ENCODE measurements at places on chromosomes 4 and X. TPM values are rescaled to one million over a fixed set of nuclear protein-coding genes. Genes with fewer than 3 reads are reported as not detected.

Gene C4orf36
- total RNA-seq, result 3.3 TPM

DNA sequence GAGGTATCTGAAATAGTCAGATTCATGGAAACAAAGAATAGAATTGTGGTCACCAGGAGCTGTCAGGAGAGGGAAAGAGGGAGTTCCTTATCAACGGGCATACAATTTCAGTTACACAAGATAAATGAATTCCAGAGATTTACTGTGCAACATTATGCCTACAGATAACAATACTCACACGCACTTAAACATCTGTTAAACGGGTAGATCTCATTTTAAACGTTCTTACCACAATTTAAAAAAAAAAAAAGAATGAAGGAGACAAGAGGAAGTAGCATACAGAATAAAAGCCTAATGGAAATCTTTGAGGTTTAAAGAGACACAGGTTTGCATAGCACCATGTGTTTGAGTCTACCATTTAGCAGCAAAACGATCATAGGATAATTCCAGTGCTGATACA, 298.0 kb downstream of the DKK2 start:
- H3K4me1 ChIP-seq, result no peaks in the 10 kb centered on the region
- DNase-seq, result no peak

DNA sequence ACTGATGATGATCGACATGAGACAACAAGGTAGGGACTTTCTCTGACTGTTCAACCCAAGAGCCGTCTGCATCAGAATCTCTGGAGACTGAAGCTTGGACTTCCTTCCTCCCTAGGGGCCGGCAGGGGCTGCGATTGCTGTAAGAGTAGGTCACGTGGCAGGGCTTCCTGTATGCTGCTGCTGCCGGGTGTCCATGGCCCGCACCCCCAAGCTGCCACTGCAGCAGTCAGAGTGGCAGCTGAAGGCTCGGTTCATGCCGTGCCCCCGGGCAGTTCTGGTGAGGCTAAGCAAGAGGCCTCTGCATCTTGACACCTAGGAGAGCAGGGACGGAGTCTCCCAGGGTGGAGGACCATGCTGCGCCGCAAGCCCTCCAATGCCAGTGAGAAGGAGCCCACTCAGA, at the start of gene SASH3:
Gene SASH3 (plus strand): TSS at position 203 of the 400 bp plus-strand sequence. CDS start 149 bp downstream, at position 352.
- H3K27ac ChIP-seq, result peak within 1 kb of the TSS; percentile 37
- no peaks in the 10 kb centered on the region for H3K27me3 ChIP-seq
- no peaks in the 10 kb centered on the region for H3K36me3 ChIP-seq
- H3K4me1 ChIP-seq, result no peaks in the 10 kb centered on the region

Gene FAM47E
- total RNA-seq, result 6.3 TPM

Gene MXRA5
- total RNA-seq, result 4.4 TPM

All from lung (tissue), 17 donors.